Brain (organoid and tissue), 16 donors: ENCODE measurements at places on chromosomes 4 and X.

GRCh38 chr4:1788254-1788973, 4.7 kb upstream of the FGFR3 start:
- no peak for DNase-seq

- no peak for DNase-seq
Measured at GRCh38 chr4:105634402-105635080, 73.9 kb downstream of the INTS12 start.

- DNase-seq, result no peak
Measured at GRCh38 chr4:70687392-70687791, 940 bp upstream of the UTP3 start.

DNA sequence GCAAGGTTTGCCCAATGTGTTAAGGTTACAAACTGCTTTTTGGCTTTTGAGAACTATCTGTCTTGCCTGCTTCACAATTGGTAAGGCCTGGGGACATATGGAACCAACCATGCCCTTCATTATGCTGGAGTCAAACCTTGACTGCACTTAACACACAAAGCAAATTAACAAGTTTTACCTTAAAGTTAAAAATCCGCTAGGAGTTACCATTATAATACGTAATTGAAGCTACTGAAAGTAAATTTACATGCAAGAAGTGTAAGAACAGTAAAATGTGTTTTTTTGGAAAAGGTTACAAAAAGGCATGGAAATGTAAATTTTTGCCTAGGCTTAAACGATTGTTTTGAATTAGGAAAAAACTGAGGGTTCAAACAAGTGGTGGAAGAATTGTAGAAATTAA, 69.7 kb downstream of the BMP15 start:
- DNase-seq, result no peak

GRCh38 chrX:68695206-68695845, 47.9 kb downstream of the STARD8 start:
- no peak for DNase-seq

GRCh38 chr4:2042204-2042946, 16.8 kb upstream of the NAT8L start:
- DNase-seq, result peak; percentile 48

DNA sequence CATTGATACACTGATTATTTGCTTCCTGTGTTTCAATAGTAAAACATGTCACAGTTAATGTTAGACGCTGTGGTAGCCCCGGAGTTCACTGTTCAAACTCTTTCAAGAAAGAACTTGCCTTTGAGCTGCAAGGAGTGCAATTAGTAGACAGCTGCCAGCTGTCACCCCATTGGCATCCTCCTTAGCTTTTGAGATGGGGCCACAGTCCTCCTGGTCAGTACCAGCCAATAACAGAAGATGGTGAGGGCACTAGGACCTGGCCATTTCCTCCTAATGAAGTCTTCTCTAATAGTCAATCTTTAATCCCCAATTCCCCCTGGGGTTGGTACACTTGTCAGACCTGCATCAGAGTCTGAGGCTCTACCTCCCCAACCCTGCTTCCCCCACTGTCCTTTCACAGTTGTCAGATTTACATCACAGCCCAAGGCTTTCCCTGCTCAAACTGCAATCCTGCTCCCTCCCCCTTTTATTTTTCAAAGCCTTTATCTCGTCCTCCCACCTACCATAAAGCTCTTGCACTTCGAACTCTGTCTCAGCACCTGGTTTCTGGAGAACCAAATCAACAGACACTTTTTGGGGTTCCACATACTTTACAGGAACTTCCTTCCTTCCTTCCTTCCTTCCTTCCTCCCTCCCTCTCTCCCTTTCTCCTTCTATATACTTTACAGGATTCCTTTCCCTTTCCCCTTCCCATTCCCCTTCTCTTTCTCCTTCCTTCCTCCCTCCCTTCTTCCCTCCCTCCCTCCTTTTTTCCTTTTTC, 182.0 kb downstream of the RASL11B start:
- DNase-seq, result peak; percentile 60

GRCh38 chr4:169975838-169976796, 50.1 kb downstream of the MFAP3L start:
- DNase-seq, result no peak

DNA sequence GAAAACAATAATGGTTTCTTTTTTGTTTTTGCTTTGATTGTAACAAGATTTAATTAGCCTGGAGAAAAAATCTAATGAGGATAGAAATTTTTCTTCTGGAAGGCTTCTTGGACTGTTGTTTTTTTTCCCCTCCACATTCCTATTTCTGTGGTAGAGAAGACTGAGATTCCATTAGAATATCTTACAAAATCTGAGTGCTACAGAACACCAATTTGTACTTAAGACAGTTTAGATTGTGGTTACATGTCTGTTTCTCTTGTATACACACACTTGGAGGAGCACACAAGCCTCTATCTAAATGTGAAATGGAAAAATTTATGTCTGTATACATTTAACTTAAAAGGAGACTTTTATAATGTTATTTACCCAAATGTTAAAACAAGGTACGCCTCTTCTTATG, 176.9 kb upstream of the ARSJ start:
- no peak for DNase-seq
